ENCODE measurements at places on chromosomes 1 and 21.
A peak's percentile ranks its signal among the peaks of the same experiment; 100 is the strongest.

- DNase-seq, result no peak
Measured at GRCh38 chr1:58158506-58159433, 387.8 kb downstream of the OMA1 start.

DNA sequence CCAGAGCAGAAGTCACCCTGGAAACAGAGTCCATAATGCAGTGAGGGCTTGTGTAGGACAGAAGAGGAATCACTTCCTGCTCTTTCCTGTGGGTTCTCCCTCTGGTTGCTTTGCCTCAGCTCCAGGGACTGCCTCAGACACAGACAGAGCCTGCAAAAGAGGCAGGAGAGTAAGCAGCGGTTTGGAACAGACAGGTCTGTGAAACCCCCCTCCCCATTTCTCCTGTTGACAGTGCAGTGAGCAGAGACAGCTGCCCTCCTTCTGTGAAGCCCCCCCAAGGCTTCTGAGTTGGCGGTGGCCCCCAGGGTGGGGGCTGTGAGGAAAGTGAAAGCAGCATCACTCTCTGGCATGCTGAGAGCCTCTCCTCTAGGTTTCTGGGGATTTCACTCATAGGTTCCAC lies 53.0 kb downstream of the MAB21L3 start:
- DNase-seq, result no peak

GRCh38 chr1:117284399-117285215 lies 73.9 kb upstream of the VTCN1 start:
- peak; percentile 23 for DNase-seq

GRCh38 chr1:68204977-68205630 lies 27.2 kb downstream of the WLS start:
- no peak for DNase-seq

- DNase-seq, result no peak
Measured at GRCh38 chr1:240055936-240056335, 35.7 kb upstream of the FMN2 start.

DNA sequence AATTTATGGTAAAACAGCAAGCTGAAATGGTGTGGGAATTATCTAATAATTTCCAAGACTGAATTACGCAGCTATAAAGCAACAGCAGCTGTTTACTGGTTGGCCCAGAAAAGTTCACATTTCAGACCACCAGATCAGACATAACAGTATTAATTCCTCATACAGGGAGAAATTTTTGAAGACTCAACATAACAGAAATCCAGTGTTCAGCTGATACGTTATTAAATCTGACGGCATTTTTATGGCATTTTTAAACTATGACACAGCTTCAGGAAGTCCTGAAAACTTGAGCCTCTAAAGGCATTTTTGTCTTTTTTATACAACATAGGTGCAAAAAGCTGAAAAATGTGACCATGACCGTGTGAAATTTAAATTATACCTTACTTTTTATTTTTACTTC lies 91.2 kb downstream of the APP start:
- peak; percentile 37 for DNase-seq

DNA sequence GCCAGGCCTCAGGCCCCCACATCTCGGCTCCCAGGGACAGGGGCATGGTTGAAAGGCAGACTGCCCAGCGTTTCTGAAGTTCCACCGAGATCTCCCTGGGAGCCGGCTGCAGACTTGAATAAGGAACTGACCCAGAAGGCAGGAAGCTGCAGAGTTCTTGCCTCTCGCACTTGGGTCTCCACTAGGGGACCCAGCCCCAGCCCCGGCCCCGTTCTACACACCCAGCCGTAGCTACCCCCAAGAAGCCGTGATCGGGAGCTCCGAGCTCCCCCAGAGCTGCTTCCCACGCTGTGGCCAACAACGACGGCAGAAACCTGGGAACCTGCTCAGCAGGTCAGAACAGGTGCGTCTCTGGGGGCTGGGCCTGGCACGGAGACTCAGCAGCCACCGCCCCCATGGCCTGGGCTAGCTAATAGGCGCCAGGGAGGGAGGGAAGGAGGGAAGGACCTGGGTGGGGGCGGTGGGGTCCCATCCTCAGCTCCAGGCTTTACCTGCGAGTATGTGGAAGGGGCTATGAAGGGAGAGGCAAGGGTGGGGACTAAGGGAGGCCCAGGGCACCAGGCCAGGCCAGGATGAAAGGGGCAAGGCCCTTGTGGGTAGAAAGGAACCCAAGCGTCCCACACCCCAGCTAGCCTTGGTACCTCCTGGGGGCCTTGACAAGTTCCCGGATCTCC lies at the start of gene NECTIN4:
NECTIN4 (minus strand) TSS at position 308 of the 674 bp plus-strand sequence; CDS start at position 46, 262 bp downstream.
- no peak for DNase-seq

DNA sequence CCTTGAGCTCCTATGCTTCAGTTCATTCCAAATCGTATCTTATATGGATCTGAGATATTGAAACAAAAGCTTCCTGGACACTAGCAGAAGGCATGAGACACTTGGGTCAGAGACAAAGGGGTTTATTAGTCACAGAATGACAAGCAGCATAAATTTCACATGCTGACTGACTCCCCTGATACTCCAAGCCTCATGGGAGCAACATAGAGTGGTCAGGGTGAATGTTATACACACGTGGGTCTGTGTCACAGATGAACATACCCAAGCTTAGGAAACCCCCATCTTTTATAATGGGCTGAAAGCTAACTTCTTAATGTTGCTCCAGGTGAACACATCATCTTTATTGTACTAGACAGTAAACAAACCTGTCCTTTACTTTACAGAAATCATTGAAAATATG lies 599.9 kb upstream of the RGS18 start:
- DNase-seq, result no peak

- no peak for DNase-seq
Measured at GRCh38 chr1:50796272-50796671, 163.8 kb downstream of the FAF1 start.
